Activated CD4-positive, alpha-beta T cell treated with anti-CD3 and anti-CD28 coated beads for 1 hour (primary cell): ENCODE measurements at places on chromosomes 3 and 15.

GRCh38 chr3:145911016-145911415 lies 250.0 kb downstream of the PLOD2 start:
- DNase-seq: no peak

GRCh38 chr3:98811048-98811447 lies 47.9 kb downstream of the ST3GAL6 start:
- no peak for DNase-seq

- no peak for DNase-seq
Observed at GRCh38 chr3:110341047-110341446, 730.6 kb upstream of the NECTIN3 start.

- no peak for DNase-seq
Observed at GRCh38 chr3:117399311-117400078, 689.9 kb downstream of the TUSC7 start.

DNA sequence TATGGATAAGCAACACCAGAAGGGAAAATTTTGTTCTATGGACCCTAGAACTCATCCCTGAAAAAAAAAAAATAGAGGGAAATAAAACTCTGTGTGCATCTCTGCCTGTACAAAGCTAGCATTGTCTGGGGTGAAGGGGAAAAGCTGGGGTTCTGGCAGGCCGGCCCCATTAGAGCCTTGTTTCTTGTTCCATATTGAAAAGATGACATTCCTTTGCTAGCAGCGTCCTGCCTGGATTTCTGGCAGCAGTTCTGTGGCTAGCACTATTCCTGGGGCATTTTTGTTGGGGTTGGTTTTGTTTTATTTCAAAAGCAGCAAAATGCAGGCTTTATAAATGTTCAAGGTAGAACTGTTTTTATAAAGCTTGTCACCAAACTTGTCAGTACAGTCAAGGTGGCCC lies 45.2 kb downstream of the RARB start:
- no peak for DNase-seq

GRCh38 chr15:81280696-81281455 lies 43.1 kb downstream of the STARD5 start:
- no peak for DNase-seq

DNA sequence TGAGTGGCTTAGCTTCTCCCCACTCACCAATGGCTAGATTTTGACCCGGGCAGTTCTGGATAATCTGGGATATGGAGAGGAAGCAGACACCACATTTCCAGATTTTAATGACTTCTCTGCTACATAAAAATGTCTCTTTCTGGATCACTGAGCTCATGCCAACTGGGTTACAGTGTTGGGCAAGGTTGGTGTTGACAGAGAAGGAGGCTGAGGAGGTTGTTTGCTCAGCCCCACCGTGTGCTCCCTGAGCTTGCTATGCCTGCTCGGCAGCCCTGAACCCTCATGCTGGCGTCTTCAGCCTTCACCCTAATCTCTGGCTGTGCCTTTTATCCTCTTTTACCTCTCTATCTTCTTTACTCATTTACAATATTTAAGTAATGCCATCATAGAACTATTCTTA lies 53.0 kb upstream of the KPNA4 start:
- DNase-seq: no peak
